Stimulated activated CD4-positive, alpha-beta T cell treated with anti-CD3 and anti-CD28 coated beads, Interleukin-4, amount 100 ng/mL, for 1 hour (primary cell): ENCODE measurements at places on chromosomes 1 and 21.

DNA sequence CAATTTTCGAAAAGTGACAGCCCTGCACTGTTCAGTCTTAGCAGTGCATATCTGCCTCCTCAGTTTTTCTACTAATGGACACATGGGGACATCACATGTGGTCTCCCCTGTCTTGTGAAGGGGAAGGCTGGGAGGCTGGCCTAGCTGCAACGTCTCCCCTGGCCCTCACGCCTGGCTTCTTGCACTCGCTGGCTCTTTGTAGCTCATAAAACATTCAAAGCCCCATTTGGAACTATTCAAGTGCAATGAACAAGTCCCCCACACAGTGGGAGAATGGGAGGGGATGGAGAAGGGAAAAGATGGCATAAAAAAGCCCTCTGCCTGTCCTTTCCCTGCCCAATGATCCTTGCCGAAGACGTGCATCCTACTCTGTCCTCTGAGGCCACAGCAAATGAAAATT, 73.6 kb downstream of the PGBD5 start:
- DNase-seq: no peak

DNA sequence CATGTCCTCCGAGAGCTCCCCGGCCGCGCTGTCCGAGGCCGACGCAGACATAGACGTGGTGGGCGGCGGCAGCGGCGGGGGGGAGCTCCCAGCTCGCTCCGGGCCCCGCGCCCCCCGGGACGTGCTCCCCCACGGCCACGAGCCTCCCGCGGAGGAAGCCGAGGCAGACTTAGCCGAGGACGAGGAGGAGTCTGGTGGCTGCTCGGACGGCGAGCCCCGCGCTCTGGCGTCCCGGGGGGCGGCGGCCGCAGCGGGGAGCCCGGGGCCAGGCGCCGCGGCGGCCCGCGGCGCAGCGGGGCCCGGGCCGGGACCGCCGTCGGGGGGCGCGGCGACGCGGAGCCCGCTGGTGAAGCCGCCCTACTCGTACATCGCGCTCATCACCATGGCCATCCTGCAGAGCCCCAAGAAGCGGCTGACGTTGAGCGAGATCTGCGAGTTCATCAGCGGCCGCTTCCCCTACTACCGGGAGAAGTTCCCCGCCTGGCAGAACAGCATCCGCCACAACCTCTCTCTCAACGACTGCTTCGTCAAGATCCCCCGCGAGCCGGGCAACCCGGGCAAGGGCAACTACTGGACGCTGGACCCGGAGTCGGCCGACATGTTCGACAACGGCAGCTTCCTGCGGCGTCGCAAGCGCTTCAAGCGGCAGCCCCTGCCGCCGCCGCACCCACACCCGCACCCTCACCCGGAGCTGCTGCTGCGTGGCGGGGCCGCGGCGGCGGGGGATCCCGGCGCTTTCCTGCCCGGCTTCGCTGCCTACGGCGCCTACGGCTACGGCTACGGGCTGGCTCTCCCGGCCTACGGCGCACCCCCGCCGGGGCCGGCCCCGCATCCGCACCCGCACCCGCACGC, 547 bp downstream of the FOXD2 start:
- DNase-seq: no peak

GRCh38 chr1:31042656-31043055, 22.9 kb downstream of the PUM1 start:
- DNase-seq: no peak

GRCh38 chr1:217453816-217454215, 177.1 kb downstream of the GPATCH2 start:
- no peak for DNase-seq

DNA sequence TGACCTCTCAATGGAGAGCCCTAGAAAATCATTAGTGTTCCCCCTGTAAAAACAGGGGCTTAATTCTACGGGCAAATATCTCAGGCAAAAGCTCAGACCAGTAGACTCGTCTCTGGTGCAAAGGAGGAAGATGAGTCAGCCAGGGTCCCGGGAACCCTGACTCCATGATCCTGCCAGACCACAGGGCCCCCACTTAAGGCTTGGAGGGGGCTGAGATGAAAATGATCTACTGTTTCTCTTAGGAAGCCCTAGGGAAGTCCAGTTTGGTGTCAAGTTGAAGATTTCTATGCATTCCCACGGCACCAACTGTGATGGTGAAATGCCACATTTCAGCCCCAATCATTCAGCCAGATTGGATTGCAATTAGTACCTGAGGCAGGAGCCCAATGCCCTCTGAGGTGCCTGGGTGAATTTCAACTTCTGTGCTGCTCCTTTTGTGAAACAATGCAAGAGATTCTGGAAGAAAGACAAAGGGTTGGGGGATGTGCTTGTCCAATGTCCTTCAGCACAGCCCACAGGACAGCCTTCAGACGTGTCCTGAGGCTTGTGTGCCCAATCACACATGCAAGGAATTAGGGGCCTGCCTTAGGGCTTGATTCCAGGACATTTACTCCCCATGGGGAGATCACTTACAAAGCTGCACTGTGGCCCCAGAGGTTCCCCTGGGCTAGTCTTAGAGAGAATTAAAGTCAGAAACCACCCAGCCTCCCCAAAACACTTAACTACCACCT, 18.1 kb downstream of the NAV1 start:
- no peak for DNase-seq

DNA sequence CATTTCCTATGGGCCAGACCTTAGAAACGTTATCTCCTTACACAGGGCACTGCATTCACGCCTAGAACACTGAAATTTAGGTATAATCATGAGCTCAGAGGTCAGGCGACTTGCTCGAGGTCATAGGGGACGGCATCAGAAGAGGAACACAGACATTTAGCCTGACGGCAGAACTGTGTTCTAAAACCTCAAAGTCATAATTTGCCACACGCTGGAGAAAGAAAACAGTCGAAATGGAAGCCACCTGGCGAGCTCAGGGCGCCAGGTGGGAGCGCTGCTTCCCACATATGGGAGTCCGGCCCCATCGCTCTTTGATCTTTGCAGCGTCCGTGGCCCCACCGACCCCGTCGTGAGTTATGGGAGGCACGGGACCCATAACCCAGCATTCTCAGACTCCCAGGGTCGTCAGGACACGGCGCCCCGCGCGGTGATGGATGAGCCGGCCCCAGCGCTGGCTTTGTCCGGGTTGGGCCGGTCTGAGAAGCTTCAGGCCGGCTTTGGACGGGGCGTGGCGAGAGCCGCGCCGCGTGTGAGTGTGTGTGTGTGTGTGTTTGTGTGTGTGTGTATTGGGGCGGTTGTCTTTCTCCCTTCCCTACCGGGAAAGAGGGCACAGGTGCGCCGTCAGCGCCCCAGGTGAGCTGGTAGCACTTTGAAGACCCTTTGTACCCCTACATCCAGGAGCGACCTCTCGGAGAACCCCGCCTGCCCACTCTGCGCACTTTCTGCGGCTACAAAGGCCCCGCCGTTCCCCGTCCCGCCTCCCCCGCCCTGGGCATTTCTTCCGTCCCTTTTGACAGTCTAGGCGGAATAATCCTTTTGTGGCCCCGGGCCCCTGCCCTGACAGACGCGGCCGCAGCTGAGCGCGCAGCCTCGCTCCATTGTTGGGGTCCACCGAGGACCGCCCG, 861 bp upstream of the DRAXIN start:
- no peak for DNase-seq

- no peak for DNase-seq
These were observed 87.6 kb downstream of the CTH start for GRCh38 chr1:70498666-70499065.

- DNase-seq: no peak
These were observed 33.0 kb downstream of the STXBP3 start for GRCh38 chr1:108779455-108779854.

DNA sequence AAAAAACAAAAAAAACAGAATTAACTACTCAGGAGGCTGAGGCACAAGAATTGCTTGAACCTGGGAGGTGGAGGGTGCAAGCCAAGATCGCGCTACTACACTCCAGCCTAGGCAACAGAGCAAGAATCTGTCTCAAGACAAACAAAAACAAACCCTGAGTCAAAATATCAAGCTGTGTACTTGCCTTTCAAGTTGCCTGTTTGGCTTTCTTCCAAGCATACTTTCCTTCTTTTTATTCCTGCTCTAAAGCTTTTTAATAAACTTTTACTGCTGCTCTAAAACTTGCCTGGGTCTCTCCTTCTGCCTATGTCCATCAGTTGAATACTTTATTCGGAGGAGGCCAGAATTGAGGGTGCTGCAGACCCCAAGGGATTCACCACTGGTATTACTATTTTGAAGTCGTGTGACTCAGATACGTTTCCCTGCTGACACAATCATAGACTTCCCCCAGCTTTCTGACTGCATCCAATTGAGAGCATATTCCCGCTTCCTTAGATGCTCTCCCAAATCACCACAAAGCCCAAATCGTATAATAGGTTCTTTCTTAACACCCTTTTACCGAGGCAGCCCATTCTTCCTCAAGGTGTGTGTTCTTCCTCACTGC, 3.5 kb upstream of the ACBD6 start:
- no peak for DNase-seq

- DNase-seq: no peak
These were observed 8.6 kb downstream of the CLDN14 start for GRCh38 chr21:36471254-36471723.

DNA sequence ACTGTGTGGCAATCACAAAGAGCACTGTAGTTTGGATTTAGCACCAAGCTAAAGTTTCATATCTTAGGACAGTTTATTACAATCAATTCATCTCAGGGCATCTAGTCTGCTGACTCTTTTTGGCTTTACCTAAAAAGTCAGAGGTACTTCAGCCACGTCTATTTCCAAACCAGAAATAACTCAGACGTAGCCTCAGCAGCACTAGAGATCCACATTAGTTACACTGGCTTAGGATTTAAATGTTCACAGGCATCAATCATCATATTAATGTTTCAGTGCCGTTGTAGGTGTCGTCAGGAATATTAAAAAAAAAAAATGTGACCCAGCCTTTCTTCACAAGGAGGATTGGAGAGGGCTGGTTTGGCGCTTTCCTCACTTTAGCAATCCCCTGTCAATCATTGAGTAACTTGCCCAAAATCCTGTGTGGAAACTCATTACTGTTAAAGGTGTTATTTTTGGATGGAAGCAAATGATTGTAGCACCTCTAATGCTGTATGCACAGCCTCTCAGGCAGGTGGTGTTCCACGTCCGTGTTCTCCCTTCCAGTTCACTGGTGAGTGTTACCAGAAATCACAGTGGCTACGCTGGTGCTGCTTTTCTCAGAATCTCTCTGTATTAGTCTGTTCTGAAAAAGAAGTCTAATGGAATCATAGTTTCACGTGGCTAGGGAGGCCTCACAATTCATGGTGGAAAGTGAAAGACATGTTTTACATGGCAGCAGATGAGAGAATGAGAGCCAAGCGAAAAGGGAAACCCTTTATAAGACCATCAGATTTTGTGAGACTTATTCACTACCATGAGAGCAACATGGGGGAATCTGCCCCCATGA, 45.4 kb downstream of the NEK7 start:
- DNase-seq: no peak

- DNase-seq: no peak
These were observed 40.7 kb downstream of the COA6 start for GRCh38 chr1:234413990-234414389.

- no peak for DNase-seq
These were observed 45.3 kb downstream of the LGR6 start for GRCh38 chr1:202238914-202239313.

DNA sequence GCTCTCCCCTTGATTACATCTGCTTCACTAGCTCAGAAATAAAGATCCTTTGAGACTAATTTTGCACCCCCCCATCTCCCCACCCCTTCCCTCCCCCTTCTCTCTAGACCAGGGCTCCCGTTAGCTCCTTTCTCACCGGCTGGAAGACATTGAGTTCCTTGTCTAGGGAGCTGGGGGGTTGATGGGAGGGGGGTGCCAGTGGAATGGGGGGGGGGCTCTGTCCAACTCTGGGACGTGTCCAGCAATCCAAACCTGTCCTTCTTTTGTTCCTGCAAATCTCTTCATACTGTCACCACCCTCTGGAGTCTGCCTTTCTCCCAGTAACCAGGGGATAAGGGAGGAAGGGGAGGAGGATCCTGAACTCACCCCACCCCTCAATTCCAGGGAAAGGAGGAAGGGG, 61.9 kb downstream of the RHBG start:
- DNase-seq: no peak

GRCh38 chr1:6097117-6097595, 51.5 kb downstream of the KCNAB2 start:
- DNase-seq: no peak

- DNase-seq: no peak
These were observed 239.5 kb downstream of the TGFB2 start for GRCh38 chr1:218584418-218585155.

- DNase-seq: no peak
These were observed 15.2 kb downstream of the TTC3 start for GRCh38 chr21:37088186-37088735.

GRCh38 chr1:20224546-20224945, 38.2 kb upstream of the PLA2G2C start:
- DNase-seq: no peak

GRCh38 chr1:60988891-60989290, 93.5 kb upstream of the NFIA start:
- no peak for DNase-seq

- no peak for DNase-seq
These were observed 14.6 kb downstream of the IKBKE start for GRCh38 chr1:206484901-206485300.

- DNase-seq: no peak
These were observed 8.1 kb upstream of the TACSTD2 start for GRCh38 chr1:58585166-58585565.

GRCh38 chr1:200363264-200363933, 46.4 kb downstream of the ZNF281 start:
- DNase-seq: no peak

GRCh38 chr21:33940881-33941245, 25.3 kb upstream of the ATP5PO start:
- DNase-seq: no peak

- DNase-seq: no peak
These were observed 172.9 kb upstream of the HOOK1 start for GRCh38 chr1:59641836-59642235.

DNA sequence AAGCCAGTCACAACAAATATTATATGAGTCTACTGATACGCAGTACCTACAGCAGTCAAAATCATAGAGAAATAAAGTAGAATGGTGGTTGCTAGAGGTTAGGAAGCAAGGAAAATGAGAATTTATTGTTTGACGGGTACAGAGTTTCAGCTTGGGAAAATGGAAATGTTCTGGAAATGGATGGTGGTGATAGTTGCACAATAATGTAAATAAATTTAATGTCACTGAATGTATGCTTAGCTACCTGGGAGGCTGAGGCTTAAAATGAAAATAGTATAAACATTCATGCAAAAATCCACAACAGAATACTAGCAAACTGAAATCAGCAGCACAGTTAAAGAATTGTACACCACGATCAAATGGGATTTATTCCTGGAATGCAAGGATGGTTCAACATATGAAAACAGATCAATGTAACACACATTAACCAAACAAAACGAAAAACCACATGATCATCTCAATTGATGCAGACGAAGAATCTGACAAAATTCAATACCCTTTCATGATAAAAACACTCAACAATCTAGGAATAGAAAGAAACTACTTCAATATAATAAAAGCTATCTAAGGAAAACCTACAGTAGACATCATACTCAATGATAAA, 10.7 kb downstream of the TUT4 start:
- DNase-seq: no peak

GRCh38 chr1:161379071-161379470, 11.4 kb upstream of the CFAP126 start:
- DNase-seq: no peak
